ENCODE measurements at places on chromosomes 1 and 21. TPM values are rescaled to one million over a fixed set of nuclear protein-coding genes. Genes with fewer than 3 reads are reported as not detected.

DNA sequence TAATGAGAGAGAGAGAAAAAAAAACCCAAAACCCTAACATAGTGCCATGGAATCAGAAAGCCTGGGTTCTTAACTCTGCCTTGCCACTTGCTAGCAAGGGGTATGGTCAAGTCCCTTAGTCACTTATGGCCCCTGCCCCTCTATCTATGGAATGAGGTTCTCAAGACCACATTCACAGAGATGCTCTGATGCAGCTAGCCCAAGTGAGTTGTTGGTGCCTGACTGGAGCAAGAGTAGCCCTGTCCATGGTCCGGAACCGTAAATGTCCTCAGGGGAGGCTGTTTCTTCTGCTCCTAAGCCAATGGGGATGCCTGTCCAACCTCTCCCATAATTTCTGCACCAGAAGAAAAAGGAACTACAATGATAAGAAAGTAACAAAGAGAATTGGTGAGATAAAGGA lies 56.8 kb downstream of the CSMD2 start:
- no peaks in the 10 kb centered on the region for H3K4me1 ChIP-seq
- H3K4me3 ChIP-seq, result no peak overlapping the region
- H3K27ac ChIP-seq, result no peak overlapping the region
- H3K27me3 ChIP-seq, result no peaks in the 10 kb centered on the region

DNA sequence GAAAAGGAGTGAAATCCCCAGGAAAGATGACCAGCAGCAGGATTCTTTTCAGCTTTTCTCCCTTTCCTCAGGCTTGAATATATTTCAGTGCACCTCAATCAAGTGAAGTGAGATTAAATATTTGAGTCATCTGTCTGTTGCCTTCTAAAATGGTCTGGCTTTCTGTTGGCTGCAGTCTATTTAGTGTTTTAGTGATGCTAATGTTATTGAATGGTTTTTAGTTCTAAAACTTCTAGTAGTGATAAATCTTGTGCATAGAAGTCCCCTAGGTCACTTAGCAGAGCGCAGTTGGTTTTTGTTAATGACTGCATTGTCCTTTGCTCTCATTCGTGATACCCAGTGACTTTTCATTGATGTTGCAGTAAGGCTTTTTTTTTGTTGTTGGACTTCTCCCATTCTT lies 53.5 kb downstream of the ITSN1 start:
- H3K27ac ChIP-seq, result no peak overlapping the region
- no peaks in the 10 kb centered on the region for H3K4me1 ChIP-seq
- peaks cover 22% of the 10 kb centered on the region for H3K27me3 ChIP-seq
- no peaks in the 10 kb centered on the region for H3K36me3 ChIP-seq
- peak; percentile 23 for DNase-seq

Gene CD1E
- total RNA-seq, result not detected

Gene OR2M3
- total RNA-seq, result not detected

GRCh38 chr1:167054946-167055630 lies 35.1 kb downstream of the GPA33 start:
- H3K27me3 ChIP-seq, result no peaks in the 10 kb centered on the region
- H3K36me3 ChIP-seq, result no peaks in the 10 kb centered on the region
- H3K4me3 ChIP-seq, result no peak overlapping the region
- H3K4me1 ChIP-seq, result peaks cover 10% of the 10 kb centered on the region

Gene C1orf87
- not detected for total RNA-seq

DNA sequence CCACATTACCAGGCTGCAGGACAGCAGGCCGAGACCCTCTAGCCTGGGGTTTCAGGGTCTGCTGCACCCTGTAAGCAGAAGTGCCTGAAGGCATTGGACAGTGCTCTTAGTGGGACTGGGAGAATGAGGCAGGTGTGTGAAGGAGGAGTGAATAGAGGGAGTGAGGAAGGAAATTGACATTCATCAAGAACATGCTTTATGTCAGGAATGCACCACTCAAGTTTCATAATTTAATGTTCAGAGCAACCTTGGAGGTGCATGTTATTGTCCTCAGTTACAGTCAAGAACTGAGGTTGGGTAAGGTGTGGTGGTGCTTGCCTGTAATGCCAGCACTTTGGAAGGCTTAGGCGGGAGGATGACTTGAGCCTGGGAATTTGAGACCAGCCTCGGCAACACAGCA lies 11.7 kb upstream of the GPR37L1 start:
- peaks cover 4% of the 10 kb centered on the region for H3K27me3 ChIP-seq
- H3K27ac ChIP-seq, result peak overlapping the region; percentile 27
- H3K4me3 ChIP-seq, result no peak overlapping the region
- H3K4me1 ChIP-seq, result no peaks in the 10 kb centered on the region

DNA sequence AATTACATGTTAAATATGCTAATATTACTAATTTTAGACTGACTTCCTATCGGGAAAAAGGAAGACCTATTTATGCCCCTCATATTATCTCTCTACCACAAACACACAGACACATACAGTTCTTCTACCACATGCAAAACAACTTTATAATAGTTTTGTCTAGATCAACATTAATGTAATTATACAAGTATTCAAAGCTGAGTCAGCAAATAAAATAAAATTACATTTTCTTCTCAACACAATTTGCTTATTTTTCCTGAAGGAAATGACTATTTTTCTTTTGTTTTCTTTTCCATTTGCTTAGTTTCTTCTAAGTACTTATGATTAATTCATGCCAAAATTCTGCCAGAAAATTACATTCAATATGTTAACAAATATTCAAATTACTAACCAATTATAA lies 654.2 kb downstream of the AMY1C start:
- no peaks in the 10 kb centered on the region for H3K4me1 ChIP-seq
- no peak for DNase-seq
- no peak overlapping the region for H3K4me3 ChIP-seq

Gene MMEL1
- total RNA-seq, result 0.54 TPM

Gene AXDND1
- total RNA-seq, result not detected

DNA sequence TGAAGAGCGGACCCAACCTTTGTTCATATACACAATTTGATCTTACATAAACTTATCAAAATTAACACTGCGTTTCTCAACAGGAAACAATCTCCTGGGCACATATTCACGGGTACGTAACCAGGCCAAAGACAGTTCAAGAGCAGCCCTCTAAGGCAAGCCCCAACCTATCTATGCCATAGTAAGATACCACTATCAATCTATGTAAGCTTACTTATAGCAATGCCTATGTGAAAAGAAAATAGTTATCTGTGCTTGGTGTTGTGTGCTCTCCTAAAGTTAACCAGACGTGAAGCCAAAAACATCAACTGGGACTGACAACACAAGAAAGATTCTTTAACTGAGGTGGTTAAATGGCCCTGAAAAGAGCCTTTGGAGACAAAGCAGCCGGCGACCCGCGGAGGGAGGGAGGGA lies 49.4 kb upstream of the BOLA1 start:
- peak; percentile 73 for DNase-seq
- H3K27ac ChIP-seq, result peak overlapping the region; percentile 89
- H3K36me3 ChIP-seq, result peaks cover 29% of the 10 kb centered on the region
- H3K4me3 ChIP-seq, result peak overlapping the region; percentile 91

DNA sequence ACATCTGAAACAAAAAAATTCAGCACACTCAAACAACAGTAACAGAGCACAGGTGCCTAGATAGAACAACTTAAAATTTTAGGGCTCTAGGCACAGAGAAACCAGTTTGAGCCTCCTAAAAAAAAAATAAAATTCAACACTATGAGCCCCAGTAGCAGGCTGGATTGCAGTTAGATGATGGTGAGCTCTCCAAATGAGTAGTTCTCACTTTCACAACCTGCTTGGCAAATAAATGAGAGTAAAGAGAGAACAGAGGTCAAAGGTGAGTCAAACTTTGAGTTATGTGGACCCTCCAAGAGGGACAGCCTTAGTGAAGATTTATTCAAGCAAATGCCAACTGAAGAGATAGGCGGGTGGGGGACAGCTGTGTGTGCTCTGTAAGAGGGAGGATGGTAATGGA lies 3.6 kb downstream of the BEND5 start:
- peaks cover 40% of the 10 kb centered on the region for H3K4me1 ChIP-seq
- peaks cover 15% of the 10 kb centered on the region for H3K36me3 ChIP-seq
- DNase-seq, result no peak
- H3K27me3 ChIP-seq, result no peaks in the 10 kb centered on the region
- H3K4me3 ChIP-seq, result no peak overlapping the region

DNA sequence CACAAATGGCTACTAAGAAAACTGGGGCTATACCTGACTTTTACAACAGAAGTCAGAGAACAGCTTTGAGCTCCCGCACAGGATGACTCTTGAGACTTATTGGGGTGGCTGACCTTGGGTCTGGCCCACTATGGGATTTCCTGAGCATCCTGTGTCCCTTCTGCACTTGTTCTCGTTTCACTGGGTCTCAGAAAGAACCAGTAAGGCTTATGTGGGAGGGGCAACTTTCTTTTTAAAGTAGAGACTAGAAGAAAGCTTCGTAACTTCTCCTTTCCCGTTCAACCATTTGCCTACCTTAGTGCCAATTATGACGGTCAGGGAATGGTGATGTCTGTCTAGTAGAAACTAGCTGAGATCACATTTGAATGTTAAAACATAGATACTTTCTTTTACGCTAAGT lies 59.5 kb upstream of the C1orf105 start:
- DNase-seq, result peak; percentile 30
- no peak overlapping the region for H3K4me3 ChIP-seq
- H3K27ac ChIP-seq, result no peak overlapping the region
- H3K36me3 ChIP-seq, result peaks cover 2% of the 10 kb centered on the region

Gene TMEM81
- total RNA-seq, result 3.6 TPM

- H3K36me3 ChIP-seq, result peaks cover 31% of the 10 kb centered on the region
- DNase-seq, result peak; percentile 86
- H3K27ac ChIP-seq, result peak overlapping the region; percentile 97
- peaks cover 69% of the 10 kb centered on the region for H3K4me1 ChIP-seq
- peaks cover 2% of the 10 kb centered on the region for H3K27me3 ChIP-seq
These were observed 504 bp downstream of the DHRS3 start for GRCh38 chr1:12617511-12617900.

DNA sequence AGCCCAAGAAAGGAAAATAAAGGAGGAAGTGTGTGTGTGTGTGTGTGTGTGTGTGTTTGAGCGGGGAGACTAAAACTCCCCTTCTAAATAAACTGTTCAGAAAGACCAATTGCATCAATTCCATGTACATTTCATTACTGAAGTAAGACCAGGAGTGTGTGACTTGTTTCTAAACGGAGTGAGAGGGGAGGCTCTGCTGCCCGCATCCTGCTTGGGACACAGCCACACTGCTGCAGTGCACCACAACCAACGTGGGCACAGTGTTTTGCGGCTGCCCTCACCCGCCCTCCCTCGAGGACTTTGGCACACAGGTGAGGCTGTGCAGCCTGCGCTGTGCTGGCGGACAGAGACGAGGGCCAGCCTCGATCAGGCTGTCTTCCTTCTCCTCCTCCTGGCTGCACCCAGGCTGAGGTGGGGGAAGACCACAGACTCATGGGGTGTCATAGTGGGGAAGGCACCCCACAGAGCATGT lies 31.0 kb upstream of the H6PD start:
- H3K27me3 ChIP-seq, result peaks cover 75% of the 10 kb centered on the region
- DNase-seq, result peak; percentile 60
- H3K4me3 ChIP-seq, result no peak overlapping the region
- no peaks in the 10 kb centered on the region for H3K36me3 ChIP-seq
- H3K27ac ChIP-seq, result no peak overlapping the region

Gene CYP4B1
- total RNA-seq, result not detected

Gene FCGR2B
- not detected for total RNA-seq

- peaks cover 25% of the 10 kb centered on the region for H3K4me1 ChIP-seq
- no peak for DNase-seq
- no peaks in the 10 kb centered on the region for H3K27me3 ChIP-seq
- peak overlapping the region; percentile 69 for H3K4me3 ChIP-seq
These were observed 202.9 kb downstream of the NCAM2 start for GRCh38 chr21:21200939-21201615.

DNA sequence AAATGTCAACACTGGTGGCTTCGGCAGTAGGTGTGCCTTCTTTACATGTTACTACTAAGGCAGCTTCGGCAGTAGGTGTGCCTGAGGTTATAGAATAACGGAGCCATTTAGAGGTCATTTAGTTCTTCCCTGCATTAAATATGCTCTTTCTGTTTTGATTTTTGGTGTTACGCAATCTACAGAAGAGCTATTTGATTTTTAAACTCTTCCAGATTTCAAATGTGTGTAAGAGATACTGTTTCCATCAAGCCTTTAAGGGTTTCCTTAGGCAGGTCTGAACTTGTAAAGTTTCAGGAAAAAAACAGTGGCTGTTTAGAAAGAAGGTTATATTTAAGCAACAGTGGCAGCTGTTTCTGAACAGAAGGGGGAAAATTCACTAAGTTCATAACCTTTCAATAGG lies 54.8 kb downstream of the PIK3R3 start:
- no peaks in the 10 kb centered on the region for H3K4me1 ChIP-seq
- H3K27me3 ChIP-seq, result peaks cover 17% of the 10 kb centered on the region
- H3K27ac ChIP-seq, result no peak overlapping the region
- no peak overlapping the region for H3K4me3 ChIP-seq
- no peaks in the 10 kb centered on the region for H3K36me3 ChIP-seq

Gene ETV3L
- not detected for total RNA-seq

DNA sequence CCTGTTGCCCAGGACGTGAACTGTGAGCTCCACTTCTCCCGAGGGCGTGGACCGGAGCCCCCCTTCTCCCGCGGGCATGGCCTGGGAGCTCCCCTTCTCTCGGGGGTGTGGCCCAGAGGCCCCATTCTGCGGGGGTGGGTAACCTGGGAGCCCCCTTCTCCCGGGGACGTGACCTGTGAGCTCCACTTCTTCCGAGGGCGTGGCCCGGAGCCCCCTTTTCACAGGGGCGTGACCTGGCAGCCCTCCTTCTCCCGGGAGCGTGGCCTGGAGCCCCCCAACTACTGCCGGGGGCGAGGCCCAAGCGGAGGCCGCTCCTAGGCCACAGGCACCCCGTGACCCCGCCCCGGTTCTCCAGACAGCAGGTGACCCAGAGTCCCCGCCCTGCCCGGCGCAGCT lies 320 bp downstream of the C1orf174 start:
- no peaks in the 10 kb centered on the region for H3K27me3 ChIP-seq
- H3K4me1 ChIP-seq, result peaks cover 42% of the 10 kb centered on the region

DNA sequence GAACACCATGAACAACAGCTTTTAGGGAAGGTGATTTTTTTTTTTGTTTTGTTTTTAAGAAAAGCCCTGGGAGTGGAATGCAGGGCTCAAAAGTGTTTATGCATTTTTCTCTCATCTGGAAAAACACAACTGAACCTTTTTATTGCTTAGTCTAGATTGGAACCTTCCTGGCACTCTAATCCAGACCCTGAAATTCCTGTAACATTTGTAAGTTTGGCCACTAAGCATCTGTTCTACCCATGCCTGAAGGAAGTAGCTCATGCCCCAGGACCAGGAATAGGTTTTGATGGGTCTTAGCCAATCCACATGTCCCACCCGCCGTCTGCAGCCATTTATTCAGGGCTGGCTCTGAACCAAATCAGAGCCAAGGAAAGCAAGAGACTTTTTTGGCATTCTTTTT lies 39.7 kb upstream of the SLC2A1 start:
- no peak overlapping the region for H3K4me3 ChIP-seq
- H3K27me3 ChIP-seq, result no peaks in the 10 kb centered on the region
- no peak for DNase-seq
- no peaks in the 10 kb centered on the region for H3K36me3 ChIP-seq

GRCh38 chr1:37922767-37923550 lies 23.9 kb downstream of the INPP5B start:
- H3K36me3 ChIP-seq, result peaks cover 21% of the 10 kb centered on the region
- peak overlapping the region; percentile 7 for H3K4me3 ChIP-seq
- peak; percentile 62 for DNase-seq
- peak overlapping the region; percentile 61 for H3K27ac ChIP-seq
- H3K27me3 ChIP-seq, result no peaks in the 10 kb centered on the region
